ENCODE measurements at places on chromosomes 5 and 9.
A peak's percentile ranks its signal among the peaks of the same experiment; 100 is the strongest.

DNA sequence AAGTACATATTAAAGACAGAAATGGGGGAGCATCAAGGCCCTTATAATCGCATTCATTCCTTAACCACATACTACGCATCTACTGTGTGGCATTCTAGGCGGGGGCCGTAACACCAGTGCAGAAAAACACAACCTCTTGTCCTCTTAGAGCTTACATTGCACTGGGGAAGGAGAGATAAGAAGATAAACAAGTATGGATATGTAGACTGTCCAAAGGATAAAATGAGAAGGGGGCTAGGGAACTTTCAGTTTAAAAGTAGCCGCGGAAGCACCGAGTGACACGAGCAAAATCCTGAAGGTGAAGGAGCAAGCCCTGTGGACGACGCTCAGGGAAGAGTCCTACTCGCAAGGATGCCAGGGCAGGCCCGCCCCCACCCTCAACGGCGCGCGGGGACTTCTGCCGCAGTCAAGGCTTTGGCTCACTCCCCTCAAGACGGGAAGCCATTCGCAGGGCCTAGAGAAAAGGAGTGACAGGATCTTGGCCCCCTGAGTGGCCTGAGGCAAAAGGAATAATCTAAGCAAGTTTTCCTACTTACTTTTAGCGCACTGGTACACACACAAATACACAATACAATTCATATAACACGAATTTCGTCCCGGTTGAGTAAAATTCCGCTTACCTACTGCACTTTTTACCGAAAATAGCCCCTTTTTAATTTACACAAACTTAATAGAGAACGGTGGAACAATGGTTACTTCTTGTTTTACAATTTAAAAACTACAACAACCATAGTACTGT, 1.3 kb upstream of the NIPBL start:
- DNase-seq: peak; percentile 66

- peak; percentile 16 for DNase-seq
Observed at GRCh38 chr5:163385271-163385670, 52.1 kb upstream of the CCNG1 start.

- DNase-seq: no peak
Observed at GRCh38 chr5:3287516-3287915, 308.1 kb upstream of the IRX1 start.

GRCh38 chr5:160497878-160498277, 76.2 kb downstream of the PTTG1 start:
- DNase-seq: no peak

GRCh38 chr9:133165452-133165730, 1.7 kb upstream of the GBGT1 start:
- peak; percentile 67 for DNase-seq

DNA sequence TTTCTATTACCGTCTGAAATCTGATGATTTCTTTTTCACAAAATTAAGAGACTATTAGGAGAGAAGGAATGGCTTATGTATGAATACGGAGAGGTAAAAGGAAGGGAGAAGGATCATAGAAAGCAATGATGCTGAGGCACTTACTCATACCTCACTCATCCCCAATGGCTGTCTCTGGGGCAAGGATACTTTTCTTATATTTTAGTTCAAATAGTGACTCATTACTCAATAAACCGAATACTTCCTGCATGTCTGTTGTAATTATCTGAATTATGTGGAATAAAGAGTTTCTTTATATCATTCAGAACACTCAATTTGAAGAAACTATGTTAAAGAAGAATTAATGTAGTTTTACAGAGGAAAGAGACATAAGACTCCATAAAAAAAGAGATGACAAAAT, 284.5 kb upstream of the NUDT12 start:
- DNase-seq: no peak

DNA sequence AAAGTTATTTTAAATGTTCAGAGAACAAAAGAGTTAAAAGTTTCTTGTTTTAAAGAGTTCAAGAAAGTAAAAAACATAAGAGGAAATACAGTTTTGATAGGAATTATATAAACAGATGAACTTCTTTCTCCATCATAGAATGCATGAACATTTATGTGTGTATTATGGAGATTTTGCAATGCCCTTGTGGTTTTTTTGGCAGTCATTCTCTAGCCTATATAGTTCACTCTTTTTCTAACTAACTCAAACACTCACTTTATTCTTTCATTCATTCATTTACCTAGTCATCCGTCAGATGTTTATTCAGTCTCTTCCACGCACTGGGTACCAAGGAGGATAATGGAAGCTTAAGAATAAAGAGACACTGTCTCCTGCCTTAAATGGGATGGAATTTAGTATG, 195.9 kb upstream of the VLDLR start:
- no peak for DNase-seq

GRCh38 chr9:110457245-110457644, 119.6 kb upstream of the TXNDC8 start:
- DNase-seq: no peak

DNA sequence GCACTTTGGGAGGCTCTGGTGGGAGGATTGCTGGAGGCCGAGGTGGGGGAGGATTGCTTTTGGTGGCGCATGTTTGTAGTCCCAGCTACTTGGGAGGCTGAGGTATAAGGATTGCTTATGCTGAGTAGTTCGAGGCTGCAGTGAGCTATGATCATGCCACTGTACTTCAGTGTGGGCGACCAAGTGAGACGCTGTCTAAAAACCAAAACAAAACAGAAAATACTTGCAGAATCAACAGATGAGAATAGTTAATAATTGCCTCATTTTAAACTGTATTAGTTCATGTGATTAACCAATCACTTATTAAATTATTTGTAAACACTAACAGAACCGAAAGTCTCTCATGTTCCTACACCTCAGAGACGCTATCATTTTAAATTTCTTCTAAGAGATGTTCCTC, 118.1 kb downstream of the CCDC171 start:
- no peak for DNase-seq

DNA sequence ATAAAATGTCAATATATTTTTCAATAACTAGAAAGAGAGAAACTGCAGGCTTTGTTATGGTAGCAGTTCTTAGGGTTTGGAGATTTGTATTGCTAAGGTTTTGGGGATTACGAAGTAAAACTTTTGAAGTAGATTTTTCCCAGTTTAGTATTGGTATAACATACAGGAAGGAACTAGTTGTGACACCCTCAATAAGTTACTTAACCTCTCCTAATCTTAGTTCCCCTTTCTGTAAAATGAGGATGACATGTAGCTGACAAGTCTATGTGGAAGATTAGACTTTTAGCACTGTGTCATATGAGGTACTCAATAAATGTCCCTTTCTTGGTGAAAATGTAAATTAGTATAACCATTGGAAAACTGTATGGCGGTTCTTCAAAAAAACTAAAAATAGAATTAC, 73.4 kb upstream of the ATG10 start:
- no peak for DNase-seq

- DNase-seq: peak; percentile 78
Observed at GRCh38 chr9:90025816-90026215, 421.0 kb downstream of the GADD45G start.

DNA sequence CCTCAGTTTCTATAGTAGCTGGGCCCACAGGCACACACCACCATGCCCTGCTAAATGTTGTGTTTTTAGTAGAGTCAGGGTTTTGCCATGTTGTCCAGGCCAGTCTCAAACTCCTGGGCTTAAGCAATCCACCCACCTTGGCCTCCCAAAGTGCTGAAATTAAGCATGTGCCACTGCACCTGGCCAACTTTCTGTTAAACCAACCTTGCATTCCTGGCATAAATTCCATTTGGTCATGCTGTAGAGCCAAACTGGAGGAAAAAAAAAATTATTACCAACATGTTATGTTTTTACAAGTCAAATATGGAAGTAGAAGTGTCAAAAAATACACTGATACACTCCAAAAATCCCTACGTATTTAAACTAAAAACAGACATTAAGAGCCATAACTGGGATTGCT, 54.1 kb downstream of the ERMP1 start:
- no peak for DNase-seq

- DNase-seq: no peak
Observed at GRCh38 chr5:96007051-96007450, 45.4 kb upstream of the ELL2 start.

DNA sequence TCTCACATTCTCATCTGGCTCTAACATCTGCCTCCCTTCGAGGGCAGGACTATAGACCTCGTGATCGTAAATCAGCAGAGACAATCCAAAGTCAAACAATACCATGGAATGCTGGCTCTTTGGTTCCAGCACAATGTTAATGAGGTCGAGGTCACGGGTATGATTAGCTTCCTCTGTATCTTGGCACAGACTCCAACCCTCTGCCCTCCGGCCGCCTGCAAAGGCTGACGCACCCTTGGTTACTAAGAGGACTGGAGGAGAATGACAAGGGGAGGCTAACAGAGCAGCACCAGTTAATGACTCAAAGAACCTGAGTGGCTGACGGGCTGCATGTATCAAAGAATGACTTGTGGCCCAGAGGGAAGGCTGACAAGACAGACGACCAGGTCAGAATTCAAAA, 10.1 kb downstream of the LHFPL2 start:
- DNase-seq: peak; percentile 63

GRCh38 chr5:15326471-15326870, 173.5 kb upstream of the FBXL7 start:
- no peak for DNase-seq

DNA sequence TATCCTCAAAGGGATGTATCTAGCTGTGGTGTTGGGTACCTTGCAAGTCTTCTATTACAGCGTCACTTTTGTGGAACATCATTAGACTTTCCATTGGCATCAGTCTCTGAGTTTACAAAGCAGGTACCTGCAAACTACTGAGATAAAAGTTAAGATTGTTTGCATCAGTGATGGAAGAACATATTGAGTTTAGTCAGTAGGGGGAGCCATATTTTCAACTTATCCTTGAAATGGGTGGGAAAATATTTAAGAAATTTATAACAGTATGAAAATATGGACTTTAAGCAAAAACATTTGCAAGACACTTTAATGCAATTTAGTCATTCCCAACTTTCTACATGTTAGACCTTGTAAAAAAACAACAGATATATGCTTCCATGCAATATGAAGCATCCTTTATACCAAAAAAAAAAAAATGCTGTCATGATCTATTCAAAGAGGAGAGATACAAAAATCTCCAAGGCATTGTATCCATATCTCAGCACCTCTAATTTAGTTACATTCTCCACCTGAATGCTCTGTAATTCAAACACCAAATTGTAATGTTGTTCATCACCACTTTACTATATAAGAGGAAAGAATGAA, 98.6 kb upstream of the ADAMTS19 start:
- DNase-seq: no peak

- DNase-seq: peak; percentile 92
Observed at GRCh38 chr5:78587775-78588291, 60.7 kb downstream of the LHFPL2 start.

- DNase-seq: no peak
Observed at GRCh38 chr5:124561451-124561850, 185.0 kb downstream of the ZNF608 start.

GRCh38 chr9:71383308-71383940, 262.0 kb upstream of the TRPM3 start:
- no peak for DNase-seq

- no peak for DNase-seq
Observed at GRCh38 chr5:78334811-78335210, 25.6 kb upstream of the SCAMP1 start.

DNA sequence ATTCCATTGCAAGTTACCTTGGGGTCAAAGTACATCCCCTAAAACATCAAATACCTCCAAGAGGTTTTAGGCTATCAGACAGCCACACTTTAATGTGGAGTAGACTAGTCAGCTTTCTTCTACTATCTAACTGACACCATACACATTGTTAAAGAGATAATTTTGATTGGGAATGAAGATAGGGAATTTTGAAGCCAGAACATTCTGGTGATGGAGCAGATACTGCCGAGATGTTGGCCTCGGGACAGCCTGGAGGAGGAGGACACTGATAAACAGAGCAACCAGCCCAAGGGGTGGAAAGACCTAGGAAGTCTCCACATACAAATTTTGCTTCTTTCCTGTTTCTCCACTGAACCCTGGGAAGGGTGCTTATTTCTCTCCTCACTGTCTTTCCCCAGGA, 14.9 kb downstream of the TJP2 start:
- DNase-seq: no peak

DNA sequence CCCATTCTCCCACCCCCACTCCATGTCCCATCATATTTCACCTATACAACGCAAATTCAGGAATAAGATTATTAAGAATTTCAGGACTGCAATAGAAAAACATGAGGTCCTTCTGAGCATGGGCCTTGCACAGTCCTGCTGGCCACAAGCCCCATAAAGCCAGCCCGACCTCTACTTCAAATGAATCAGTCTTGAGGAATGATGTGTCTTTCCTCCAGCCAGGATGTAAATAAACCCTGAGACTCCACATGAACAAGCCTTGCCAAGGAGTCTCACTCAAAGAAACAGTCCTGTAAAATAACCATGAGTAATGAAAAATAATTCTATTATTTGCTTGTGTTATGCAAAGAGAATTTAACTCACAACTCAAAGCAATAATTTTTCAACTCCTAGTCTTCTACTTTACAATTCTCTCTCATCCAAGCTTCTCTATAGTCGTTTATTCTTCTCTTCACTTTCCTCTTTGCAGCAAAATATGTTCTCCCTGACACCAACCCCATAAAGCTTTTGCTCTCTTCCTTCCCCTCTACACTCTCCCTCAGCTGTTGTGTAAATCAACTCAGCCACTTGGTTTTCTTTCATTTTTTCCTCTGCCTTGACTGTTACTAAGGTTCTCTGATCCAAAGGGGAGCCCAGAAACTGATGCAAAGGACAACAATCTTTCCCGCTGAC, 140.1 kb upstream of the MOCS2 start:
- peak; percentile 68 for DNase-seq

DNA sequence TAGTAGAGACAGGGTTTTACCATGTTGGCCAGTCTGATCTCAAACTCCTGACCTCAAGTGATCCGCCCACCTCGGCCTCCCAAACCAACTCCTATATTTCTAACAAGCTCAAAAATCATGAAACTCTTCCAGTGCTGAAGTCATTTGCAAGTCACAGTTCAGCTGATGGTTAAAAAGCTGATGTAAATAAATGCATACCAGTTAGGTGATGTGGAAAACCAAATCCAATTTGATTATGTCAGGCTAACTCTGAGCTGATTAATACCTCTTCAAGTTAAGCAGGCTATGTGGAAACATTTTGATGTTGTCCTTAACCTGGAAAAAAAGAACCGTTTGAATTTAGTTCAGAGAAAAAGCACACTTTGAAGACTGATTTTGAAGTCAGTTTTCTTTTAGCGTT, 51.0 kb downstream of the TMEM252 start:
- no peak for DNase-seq

- DNase-seq: no peak
Observed at GRCh38 chr5:84373506-84373905, 11.2 kb downstream of the EDIL3 start.

- DNase-seq: peak; percentile 63
Observed at GRCh38 chr9:33159777-33160127, 7.4 kb downstream of the B4GALT1 start.

GRCh38 chr9:113266174-113266573, 9.2 kb downstream of the CDC26 start:
- DNase-seq: peak; percentile 59
